ENCODE measurements at places on chromosomes 13 and 19.

DNA sequence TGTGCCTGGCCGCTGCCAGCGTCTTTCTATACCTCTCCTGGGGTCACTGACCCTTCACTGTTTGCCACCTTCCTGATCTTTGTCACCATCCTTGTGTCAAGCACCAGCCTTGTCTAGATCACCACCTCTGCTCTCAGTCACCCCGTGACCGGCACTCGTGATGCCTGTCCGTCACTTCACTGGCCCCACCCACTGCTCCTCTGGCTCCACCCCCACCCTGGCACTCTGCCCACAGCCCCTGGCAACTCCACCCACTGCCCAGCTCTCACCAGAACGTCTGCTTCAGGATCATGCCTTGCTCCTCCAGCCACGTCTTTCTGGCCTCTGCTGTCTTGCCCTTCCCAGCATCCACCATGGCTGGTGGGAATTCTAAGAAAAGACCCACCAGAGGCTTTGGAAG lies 24.8 kb upstream of the PLA2G4C start:
- no peak overlapping the region for H3K27ac ChIP-seq
- H3K4me1 ChIP-seq = no peaks in the 10 kb centered on the region
- peaks cover 16% of the 10 kb centered on the region for H3K36me3 ChIP-seq
- no peaks in the 10 kb centered on the region for H3K27me3 ChIP-seq

DNA sequence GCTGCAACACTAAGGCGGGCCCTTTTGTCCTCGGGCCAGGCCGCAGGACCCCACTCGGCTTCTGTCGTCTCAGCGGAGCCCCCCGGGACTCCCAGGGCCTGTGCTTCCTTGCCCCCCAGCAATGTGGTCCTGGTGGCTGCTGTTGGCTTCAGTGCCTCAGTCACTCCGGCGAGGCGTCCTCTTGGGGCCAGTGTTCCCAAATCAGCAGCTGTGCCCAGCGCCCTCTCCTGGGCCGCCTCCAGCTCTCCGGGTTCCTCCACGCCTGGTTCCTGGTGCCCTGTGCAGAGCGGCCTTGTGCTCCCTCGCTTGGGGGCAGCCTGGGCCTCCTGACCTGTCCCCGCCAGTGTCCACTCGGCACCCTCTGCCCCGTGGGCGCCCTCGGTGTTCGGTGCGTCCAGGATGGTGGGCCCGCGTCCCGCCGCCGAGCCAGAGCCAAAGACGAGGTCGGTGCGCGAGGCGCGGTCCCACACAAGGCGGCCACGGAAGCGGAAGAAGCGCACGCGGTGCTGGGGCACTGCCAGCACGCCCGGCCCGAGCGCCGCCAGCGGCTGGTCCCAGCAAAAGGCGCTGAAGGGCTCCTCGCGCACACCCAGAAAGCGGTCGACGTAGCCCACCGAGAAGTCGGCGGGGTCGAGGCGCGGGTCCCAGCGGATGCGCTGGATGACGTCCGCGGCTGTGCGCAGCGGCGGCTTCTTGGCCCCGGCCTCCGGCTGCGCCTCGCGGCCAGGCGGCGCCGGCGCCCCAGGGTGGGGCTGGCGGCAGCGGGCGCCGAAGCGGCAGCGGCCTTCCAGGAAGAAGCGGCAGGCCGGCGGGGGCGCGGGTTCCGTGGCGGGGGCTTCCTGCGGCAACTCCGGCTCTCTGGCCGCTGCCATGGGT lies 685 bp downstream of the LENG9 start:
- H3K4me3 ChIP-seq = peak overlapping the region; percentile 79
- H3K36me3 ChIP-seq = peaks cover 15% of the 10 kb centered on the region
- peak; percentile 76 for DNase-seq
- peaks cover 27% of the 10 kb centered on the region for H3K4me1 ChIP-seq
- peak overlapping the region; percentile 89 for H3K27ac ChIP-seq

- DNase-seq = no peak
- H3K4me1 ChIP-seq = peaks cover 53% of the 10 kb centered on the region
- peak overlapping the region; percentile 60 for H3K27ac ChIP-seq
- peak overlapping the region; percentile 40 for H3K4me3 ChIP-seq
- H3K36me3 ChIP-seq = peaks cover 18% of the 10 kb centered on the region
These were observed 7.6 kb downstream of the MTIF3 start for GRCh38 chr13:27442797-27443196.

DNA sequence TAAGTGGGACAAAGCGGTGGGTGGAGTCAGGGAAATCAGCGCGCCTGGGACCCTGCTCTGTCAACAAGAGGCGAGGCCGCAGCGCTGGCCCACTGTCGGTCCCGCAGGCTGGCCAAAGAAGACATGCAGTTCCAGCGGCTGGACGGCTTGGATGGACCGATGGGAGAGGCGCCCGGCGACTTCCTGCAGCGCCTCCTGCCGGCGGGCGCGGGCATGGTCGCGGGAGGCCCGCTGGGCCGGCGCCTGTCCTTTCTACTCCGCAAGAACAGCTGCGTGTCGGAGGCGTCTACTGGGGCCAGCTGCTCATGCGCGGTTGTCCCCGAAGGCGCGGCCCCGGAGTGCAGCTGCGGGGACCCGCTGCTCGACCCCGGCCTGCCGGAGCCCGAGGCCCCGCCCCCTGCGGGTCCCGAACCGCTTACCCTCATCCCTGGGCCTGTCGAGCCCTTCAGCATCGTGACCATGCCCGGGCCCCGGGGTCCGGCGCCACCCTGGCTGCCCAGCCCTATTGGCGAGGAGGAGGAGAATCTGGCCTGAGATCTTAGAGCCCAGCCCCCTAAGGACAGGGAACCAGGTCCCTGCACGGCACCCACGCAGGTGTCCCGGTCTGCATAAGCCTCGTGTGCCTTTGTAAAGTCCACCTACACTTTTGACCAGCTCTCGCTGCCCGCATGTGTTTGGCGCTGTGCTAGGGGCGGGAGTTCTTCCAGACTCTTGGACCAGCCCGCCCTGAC lies 6.1 kb downstream of the BEST2 start:
- H3K27me3 ChIP-seq = peaks cover 40% of the 10 kb centered on the region
- peak; percentile 80 for DNase-seq
- H3K4me3 ChIP-seq = no peak overlapping the region
- H3K27ac ChIP-seq = no peak overlapping the region
- no peaks in the 10 kb centered on the region for H3K36me3 ChIP-seq

DNA sequence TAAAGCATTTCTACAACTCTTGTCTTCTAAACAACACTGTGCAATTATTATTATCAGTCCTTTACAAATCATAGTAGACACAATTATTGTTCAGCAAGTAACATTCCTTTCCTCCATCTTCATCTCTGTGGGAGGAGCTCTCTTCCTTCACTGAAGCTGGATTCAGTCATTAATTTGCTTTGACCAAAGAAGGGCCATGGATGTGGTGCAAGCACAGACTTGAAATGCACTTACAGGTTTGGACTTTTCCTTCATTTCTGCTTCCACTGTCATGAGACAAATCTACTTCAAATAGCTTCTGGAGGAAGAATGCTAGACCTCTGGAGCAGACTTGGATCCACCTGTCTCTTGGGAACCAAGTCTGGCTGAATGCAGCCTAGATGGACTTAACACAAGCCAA lies 336.6 kb upstream of the SLITRK6 start:
- H3K4me1 ChIP-seq = no peaks in the 10 kb centered on the region
- H3K27me3 ChIP-seq = no peaks in the 10 kb centered on the region
- H3K27ac ChIP-seq = no peak overlapping the region

DNA sequence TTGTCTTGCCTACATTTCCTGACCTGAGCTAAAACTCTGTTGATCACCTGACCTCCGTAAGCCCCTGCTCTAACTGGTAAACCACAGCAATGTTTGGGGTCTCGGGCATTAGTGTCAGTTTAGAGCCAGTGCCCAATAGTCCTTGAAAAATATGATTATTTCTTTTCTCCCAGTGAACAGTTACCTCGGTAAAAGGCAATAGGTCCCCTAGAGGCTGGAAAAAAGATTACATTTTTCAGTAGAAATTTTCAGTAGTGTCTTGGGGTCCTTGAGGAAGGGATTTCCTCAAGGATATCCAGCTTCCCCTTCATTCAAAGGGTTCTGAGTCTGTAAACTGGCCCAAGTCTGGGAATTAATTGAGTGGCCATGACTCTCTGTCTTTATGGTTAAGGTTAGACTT lies 177.5 kb downstream of the SLC7A1 start:
- DNase-seq = no peak
- H3K36me3 ChIP-seq = no peaks in the 10 kb centered on the region
- no peak overlapping the region for H3K27ac ChIP-seq
- peaks cover 36% of the 10 kb centered on the region for H3K27me3 ChIP-seq
- no peak overlapping the region for H3K4me3 ChIP-seq
- no peaks in the 10 kb centered on the region for H3K4me1 ChIP-seq

- H3K4me3 ChIP-seq = peak overlapping the region; percentile 34
- H3K4me1 ChIP-seq = peaks cover 57% of the 10 kb centered on the region
- DNase-seq = peak; percentile 73
- no peaks in the 10 kb centered on the region for H3K27me3 ChIP-seq
- peak overlapping the region; percentile 87 for H3K27ac ChIP-seq
- H3K36me3 ChIP-seq = peaks cover 14% of the 10 kb centered on the region
These were observed 75.2 kb upstream of the C13orf46 start for GRCh38 chr13:114049026-114049425.

DNA sequence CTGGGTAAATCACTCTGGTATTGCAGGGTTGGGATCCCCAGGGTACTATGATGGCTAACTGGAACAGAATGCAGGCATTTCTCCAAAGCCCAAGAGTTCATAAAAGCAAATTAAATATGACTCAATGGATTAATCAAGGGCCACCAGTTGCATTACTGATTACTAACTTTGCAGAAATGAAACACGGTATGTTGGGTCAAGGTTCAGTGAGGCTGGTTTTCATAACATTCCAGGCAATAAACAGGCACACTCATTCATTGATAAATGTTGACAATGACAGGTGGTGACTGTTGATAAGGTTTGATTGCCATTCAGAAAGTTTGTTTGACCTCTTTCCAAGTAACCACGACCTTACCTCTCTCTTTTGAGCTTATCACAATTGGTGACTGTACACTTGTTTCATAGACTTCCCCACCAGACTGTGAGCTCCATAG lies 506 bp upstream of the AP1M1 start:
- H3K27me3 ChIP-seq = no peaks in the 10 kb centered on the region
- peak overlapping the region; percentile 94 for H3K27ac ChIP-seq
- H3K36me3 ChIP-seq = peaks cover 19% of the 10 kb centered on the region
- DNase-seq = no peak

GRCh38 chr19:39557811-39558623 lies 18.1 kb upstream of the EID2 start:
- H3K4me1 ChIP-seq = peaks cover 23% of the 10 kb centered on the region
- DNase-seq = no peak
- no peaks in the 10 kb centered on the region for H3K27me3 ChIP-seq
- peak overlapping the region; percentile 53 for H3K4me3 ChIP-seq

GRCh38 chr19:40396886-40397567 lies 7.0 kb upstream of the HIPK4 start:
- no peak overlapping the region for H3K27ac ChIP-seq
- no peaks in the 10 kb centered on the region for H3K36me3 ChIP-seq
- peaks cover 3% of the 10 kb centered on the region for H3K4me1 ChIP-seq

DNA sequence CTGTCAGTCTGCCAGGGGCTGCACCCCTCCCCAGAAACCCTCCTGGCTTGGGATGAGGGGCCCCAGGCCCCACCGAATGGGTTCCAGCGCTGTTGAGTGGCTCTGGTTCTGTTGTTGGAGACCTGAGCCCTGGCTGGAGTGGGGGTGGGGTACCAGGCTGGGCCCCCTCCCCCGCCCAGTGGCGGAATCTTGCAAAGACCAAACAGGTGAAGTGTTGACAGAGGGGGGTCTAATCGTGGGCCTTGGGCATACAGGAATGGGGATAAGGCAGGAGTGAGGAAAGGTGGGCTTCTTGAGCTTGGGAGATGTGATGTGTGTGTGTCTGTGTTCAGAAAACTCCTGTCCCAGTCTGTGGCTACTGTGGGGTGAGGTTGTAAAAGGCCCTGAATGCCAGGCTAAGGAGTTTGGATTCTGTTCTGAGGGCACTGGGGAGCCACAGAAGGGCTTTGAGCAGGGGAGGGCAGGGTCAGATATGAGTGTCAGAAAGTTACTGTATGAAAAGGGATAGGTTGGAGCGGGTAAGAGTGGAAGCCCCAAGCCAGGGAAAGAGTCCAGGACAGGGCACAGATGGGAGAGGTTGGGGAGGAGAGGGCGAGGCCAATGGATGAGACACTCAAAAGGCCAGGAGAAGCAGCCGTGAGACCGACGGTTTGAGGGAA lies at the start of gene HIPK4:
Gene HIPK4 (minus strand): TSS at position 98 of the 659 bp plus-strand sequence. CDS start 279 bp downstream, outside the sequence.
- H3K4me3 ChIP-seq = no peak within 1 kb of the TSS
- no peaks in the 10 kb centered on the region for H3K4me1 ChIP-seq
- H3K27ac ChIP-seq = no peak within 1 kb of the TSS
- DNase-seq = no peak
- H3K27me3 ChIP-seq = no peaks in the 10 kb centered on the region

DNA sequence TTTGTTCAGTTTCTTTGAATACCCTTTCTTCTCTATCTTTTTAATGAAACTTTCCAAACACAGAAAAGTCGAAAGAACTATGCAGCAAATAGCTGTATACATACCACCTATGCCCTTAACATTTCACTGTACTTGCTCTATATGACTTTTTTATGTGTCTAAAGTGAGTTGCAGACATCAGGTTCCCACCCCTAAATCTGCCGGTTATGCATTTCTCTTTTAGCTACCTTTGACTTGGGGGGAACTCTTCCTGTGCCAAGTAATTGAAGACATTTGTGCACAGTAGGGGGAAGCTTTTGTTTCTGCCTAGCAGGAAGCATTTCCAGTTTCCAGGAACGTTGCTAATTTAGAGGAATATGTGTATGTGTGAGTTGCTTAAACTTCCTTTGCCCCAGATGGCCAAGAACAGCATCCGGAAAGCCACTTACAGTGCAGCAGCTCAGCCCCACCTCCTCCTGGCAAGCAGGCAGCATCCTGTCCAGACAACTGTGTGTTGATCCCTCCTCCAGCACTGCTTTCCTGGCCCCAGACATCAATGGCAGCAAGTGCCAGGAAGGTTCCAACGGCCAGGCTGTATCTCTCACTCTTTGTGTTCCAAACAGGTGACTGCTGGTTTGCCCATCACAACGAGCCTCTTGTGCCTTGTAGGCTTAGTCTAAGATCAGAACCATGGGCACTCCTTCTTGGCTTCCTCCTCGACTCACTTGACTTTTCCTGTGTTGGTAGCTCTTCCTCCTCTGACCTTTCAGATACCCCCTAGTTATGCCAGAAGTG lies 14.7 kb upstream of the GRAMD1A start:
- H3K4me1 ChIP-seq = peaks cover 39% of the 10 kb centered on the region
- H3K36me3 ChIP-seq = peaks cover 11% of the 10 kb centered on the region
- H3K27ac ChIP-seq = peak overlapping the region; percentile 89
- H3K4me3 ChIP-seq = peak overlapping the region; percentile 75
- DNase-seq = no peak

DNA sequence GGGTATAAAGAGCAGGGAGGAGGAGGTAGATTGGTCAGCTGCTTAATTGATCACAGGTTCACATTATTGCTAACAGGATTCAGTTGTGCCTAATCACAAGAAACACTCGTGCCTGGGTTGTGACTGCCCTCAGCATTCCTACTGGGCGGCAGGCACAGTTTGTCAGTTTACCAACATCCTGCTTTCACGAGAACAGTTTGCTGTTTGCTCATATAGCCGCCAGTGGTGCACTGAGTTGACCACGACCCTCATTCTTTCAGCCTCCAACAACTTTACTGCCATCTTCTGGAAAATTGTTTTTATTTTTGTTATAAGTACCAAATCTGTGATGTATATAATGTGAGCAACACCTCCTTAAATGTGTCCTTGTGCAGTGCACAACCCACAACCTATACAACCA lies 16.2 kb upstream of the IFT88 start:
- H3K4me1 ChIP-seq = peaks cover 4% of the 10 kb centered on the region
- DNase-seq = no peak
- H3K27ac ChIP-seq = no peak overlapping the region
- no peaks in the 10 kb centered on the region for H3K36me3 ChIP-seq
- no peaks in the 10 kb centered on the region for H3K27me3 ChIP-seq

GRCh38 chr19:46896076-46896794 lies 35.4 kb downstream of the ARHGAP35 start:
- no peak overlapping the region for H3K4me3 ChIP-seq
- no peak for DNase-seq
- no peaks in the 10 kb centered on the region for H3K27me3 ChIP-seq
- no peak overlapping the region for H3K27ac ChIP-seq

All from activated naive CD8-positive, alpha-beta T cell treated with anti-CD3 and anti-CD28 coated beads for 36 hours (primary cell).